ENCODE measurements at places on chromosomes 2 and 18.

DNA sequence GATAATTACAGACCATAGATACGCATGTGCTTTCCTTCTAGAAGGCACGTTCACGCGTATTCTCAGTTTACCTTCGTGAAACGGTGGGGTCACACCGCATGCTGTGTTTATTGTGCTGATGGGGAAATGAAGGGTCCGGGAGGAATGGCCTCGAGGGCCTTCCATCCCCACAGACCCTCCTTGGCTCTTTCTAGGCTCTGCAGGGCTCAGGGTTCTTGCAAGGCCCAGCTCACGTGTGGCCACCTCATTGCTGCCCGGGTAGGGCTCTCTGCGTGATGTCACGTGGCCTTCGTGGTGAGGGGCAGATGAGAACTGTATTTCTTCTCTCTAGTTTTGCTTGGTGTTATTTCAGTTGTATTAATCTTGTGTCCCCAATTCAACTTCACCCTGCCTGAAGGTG is 133.5 kb upstream of the ALKAL2 start:
- DNase-seq = no peak

- no peak for DNase-seq
Measured at GRCh38 chr2:1766425-1766824, 22.1 kb upstream of the PXDN start.

DNA sequence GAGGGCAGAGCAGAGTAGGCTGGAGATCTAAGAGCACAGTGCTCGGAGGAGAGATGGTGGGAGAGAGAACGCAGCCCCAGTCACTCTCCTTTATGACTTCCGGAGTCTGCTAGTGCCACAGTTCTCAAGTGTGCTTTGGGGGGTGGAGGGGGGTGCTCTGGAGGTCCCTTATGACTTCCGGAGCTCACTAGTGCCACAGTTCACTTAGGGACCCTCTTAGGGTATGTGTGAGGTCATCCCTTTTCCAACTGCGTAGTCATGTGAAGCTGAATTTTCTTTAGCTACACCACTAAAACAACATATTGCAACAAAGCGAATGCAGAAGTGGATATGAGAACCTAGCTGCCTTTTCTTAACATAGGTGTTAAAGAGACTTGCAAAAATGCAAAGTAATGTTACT is 153.7 kb upstream of the KCTD1 start:
- no peak for DNase-seq

- DNase-seq = peak; percentile 50
Measured at GRCh38 chr2:70089220-70089982, 2.1 kb downstream of the PCBP1 start.

GRCh38 chr18:46350598-46351159 is 246.5 kb downstream of the HAUS1 start:
- DNase-seq = no peak

DNA sequence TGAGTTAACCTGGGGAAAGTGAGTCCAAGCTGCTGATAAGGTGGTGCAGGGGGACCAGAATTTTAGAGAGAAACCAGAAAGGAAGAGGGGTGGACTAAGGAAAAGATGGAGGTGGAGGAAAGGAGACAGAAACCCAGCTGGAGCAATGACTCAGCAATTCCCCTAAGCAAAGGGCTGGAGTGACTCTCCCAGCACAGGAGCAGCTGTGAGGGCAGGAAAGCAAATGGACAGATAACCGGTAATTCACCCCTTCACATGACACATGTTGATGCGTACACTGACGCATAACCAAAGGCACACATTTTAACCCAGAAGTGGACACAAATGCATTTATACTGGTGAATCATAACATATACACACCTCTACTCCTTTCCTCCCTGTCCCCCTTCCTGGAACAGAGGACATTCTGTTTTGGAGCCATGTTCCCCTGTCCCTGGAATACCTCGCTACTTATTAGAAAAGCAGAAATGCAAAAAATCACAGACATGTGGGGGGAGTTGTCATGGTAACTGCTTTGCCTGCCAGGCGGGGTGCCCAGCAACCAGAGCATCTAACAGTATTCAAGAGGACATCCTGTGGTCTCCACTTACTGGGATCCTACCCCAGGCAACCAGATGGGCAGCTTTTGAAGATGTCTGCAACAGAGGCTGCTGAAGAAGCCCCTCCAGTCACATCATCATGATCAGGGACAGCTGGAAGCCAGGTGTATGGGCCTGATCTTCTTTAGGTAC is 4.7 kb downstream of the CDK5R2 start:
- no peak for DNase-seq

GRCh38 chr18:62577765-62578164 is 54.9 kb downstream of the ZCCHC2 start:
- DNase-seq = no peak

GRCh38 chr2:3159782-3160545 is 217.7 kb downstream of the EIPR1 start:
- DNase-seq = no peak

DNA sequence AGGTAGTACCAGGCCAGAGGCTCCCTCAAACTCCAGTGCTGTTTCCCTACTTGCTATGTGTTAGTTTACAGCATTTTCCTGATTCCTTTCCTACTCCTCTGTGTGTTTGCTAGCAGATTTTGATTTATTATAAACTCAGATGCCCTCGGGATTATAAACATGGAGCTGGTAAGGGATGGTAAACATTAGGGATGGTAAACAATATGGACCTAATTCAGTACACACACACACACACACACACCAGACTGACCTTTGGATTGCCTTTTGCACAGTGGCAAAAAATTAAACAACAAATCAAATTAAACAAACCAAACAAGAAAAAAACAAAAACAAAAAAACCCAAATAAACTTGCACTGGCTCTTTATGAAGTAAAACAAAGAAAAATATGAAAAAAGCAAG is 55.4 kb upstream of the ACVR1 start:
- DNase-seq = no peak

- DNase-seq = peak; percentile 38
Measured at GRCh38 chr2:105517814-105518705, 119.2 kb upstream of the FHL2 start.

All from left colon (tissue), 2 donors.